Astrocyte of the hippocampus (primary cell): ENCODE measurements at places on chromosomes 3 and 15.

GRCh38 chr15:64461721-64462162 lies 1.4 kb downstream of the ZNF609 start:
- DNase-seq = no peak

DNA sequence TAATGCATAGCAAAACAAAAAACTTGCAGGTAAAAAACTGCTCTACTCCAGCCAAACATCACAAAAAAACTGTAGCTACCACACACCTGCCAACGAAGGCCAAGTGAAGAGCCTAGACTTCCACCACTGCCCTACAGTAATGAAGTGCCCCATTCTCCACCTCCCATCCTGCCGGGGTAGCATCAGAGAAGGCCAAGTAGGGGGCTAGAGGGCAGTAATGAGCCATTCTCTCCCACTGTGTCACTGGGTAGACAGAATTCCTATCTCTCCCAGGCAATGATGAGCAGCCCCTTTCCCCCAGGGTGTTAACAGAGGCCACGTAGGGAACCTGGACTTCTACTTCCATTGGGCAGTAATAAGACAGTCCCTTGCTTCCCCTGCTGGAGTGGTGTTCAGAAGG lies 9.5 kb downstream of the SEC22C start:
- peak; percentile 15 for DNase-seq

DNA sequence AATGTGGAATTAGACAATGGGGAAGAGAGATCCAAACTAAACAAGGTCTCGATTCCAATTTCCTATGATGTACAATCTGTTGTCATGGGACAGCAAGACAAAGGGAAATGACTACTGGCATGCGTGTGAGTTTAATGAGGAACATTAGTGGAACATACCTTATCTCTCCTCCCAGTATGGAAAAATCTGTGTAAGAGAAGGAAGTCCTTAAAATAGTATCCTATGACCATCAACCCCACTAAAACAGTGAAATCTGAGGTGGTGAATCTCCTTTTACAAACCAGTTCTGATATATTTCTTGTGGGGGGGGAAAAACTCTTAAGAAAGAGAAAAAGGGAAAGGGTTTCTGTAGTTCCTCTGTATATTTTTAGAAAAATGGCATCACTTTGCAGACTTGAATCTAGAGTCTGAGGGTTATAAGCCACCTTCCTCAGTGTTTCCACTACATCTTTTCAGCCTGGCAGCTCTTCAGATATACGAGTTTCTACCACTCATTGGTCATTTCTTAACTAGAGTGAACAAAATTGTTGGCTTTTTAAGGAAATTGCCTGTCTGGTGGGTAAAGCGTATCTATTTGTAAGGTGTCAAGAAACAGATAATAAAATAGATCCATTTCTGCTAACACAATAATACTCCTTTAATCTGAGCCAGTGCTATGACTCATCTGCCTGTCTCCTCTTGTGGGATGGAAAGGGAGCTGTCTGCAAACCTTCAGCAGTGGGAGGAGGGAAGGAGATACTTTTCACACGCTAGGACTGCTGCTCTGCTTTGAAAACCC lies 3.0 kb upstream of the TNFAIP8L3 start:
- DNase-seq = peak; percentile 38

- peak; percentile 42 for DNase-seq
These were observed 781 bp upstream of the CYP1A1 start for GRCh38 chr15:74725845-74726773.

GRCh38 chr3:194494951-194495374 lies 8.2 kb upstream of the ATP13A3 start:
- no peak for DNase-seq

DNA sequence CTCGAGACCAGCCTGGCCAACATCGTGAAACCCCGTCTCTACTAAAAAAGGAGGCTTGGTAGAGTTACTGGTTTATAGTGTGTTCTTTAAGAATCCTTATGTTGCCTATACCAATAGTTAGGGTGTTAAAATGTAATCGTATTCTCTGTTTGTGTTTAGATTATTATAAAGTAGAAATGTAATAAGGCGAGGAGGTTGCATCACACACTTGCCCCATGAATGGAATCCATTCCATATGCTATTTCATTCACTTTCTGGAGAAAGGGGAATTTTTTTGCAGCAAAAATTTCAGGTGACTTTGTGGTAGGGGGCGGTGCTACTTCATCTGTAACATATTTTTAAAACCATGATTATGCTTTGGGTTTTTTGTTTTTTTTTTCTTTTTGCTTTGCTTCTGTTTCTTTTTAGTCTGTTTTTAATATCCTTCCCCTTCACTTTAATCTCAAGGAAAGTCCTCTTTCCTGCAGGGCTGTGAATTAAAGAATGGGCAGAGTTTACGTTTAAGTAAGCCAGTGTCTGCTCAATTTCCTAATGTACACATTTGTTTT lies 33.0 kb upstream of the MUC4 start:
- no peak for DNase-seq

- DNase-seq = peak; percentile 59
These were observed 41.4 kb downstream of the EOMES start for GRCh38 chr3:27680517-27681246.

GRCh38 chr3:101300073-101300472 lies 20.3 kb downstream of the IMPG2 start:
- no peak for DNase-seq

DNA sequence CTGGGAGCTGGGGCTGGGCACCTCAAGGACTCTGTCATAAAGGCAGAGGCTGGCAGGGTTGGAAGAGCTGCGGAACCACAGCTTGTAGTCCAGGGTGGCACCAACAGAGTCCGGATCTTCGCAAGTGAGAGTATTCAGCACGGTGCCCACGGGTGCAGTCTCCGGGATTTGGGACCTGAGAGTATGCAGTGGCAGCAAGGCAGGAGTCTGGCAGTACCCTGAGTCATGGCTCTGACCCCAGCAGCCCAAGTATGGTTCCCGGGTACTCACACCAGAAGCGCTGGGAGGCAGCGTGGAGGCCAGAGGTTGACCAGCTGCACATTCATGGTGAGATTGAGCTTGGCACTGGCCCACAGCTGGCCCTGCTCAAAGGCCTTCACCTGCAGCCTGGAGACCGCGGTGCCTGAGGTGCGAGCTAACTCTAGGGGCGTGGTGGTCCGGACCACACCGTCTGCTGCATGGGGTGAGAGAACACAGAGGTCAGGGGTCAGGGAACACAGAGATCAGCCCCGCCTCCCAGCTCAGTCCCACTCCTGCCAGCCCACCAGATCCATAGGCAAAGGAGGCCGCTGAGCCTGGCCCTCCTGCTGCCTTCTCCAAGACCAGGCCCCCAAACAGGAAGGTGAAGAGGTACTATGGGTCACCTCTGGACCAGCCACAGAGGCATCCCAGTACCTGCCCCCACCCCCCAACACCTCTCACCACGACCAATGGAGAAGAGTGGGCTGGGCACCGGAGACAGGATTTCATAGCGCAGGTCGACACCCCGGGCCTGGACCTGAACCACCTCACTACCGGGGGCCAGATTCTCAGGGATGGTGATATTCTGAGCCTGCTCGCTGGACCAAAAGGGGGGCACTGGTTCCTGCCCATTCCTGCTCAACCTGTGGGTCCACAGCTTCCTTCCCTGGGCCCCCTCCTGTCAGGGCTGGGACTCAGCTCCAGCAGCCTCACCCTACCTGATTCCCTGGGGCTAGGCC lies 4.5 kb downstream of the CDHR4 start:
- no peak for DNase-seq

DNA sequence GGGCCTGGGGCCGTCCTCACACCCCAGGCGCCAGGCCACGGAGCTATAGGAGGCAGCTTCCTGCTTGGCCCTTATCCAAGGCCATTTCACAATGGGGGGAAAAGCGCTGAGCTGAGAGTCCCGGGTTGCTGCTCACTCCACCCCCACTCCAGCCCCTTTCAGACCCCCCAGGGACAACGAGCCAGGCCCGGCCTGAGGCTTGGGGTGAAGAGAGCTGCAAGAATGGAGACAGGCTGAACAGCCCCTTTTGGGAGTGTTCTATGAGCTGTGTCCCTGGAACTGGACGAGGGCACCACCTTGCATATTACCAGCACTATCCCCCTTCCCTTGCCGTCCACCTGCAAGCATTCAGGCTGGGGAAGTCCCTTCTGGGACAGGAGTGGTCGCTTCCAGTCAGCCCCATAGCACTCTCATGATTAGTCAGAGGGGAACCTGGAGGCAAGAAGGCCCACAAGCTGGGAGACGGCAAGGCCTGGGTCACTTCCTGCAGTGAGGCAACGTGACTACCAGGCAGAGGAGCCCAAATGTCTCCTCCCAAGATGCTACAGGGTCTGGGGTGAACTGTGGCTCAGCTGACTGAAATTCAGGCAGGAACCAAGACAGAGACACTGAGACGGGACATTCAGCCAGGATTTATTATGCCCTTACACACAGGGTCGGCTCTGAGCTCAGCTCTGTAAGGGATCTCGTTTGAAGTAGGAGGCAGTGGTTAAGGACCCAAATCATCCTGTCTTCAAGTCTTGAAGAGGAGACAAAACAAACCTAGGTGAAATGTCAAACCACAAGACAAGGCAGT lies 8.6 kb upstream of the SRP14 start:
- peak; percentile 60 for DNase-seq

- DNase-seq = no peak
These were observed 1154.3 kb downstream of the ROBO1 start for GRCh38 chr3:78613421-78613879.

- DNase-seq = no peak
These were observed 61.1 kb downstream of the FNDC3B start for GRCh38 chr3:172100482-172100881.

DNA sequence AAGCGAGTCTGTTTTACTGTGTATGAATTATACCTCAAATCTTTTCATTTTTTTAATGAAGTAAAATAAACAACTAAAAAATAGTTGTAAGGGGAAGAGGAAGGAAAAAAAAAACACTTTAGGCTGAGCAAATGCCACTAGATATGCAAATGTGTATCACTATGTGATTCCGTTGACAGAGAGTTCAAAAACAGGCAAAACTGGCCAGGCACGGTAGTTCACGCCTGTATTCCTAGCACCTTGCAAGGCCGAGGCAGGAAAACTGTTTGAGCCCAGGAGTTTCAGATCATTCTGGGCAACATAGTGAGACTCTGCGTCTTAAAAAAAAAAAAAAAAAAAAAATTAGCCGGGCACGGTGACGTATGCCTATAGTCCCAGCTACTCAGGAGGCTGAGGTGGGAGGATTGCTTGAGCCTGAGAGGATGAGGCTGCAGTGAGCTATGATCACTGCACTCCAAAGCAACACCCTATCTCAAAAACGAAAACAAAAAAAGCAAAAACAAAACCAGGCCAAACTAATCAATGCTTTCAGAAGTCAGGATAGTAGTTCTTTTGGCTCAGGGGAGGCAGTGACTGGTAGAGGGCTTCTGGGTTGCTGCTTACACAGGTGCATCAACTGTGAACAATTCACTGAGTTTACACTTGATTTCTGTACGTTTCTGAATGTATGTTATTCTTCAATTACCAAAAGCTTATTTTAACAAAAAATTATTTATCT lies 7.4 kb downstream of the PRC1 start:
- DNase-seq = no peak

DNA sequence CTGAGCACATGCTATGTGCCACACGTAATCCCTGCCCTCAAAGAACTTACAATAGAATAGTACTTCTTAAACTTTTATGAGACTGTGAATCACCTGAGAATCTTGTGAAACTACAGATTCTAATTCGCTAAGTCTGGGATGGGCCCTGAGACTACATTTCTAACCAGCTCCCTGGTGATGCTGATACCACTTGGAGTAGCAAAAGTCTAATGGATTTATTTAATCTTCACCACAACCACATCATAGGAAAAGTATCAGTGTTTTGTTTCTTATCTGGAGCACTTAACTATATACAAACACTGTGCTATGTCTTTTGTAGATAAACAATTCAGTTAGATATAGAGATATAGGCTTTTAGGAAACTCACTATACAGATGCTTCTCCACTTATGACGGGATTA lies 23.8 kb upstream of the TCF12 start:
- no peak for DNase-seq

DNA sequence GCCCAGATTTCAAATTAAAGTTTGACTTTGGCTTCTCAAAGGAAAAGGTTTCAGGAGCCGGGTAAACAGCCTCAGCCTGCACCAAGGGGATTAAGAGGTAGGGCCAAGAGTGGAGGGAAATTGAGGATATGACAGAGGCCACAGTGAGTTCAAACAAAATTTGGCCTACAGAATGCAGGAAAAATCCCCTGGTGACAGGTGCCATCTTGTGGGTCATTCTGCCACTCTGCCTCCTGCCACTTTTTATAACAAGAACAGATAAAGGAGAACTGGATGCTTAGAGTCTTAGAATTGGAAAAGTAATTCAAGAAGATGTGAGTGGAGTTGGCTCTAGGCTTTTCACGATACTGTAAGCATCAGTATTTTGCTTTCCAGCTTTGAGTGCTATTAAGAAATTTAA lies 253.2 kb downstream of the NR2F2 start:
- DNase-seq = no peak

DNA sequence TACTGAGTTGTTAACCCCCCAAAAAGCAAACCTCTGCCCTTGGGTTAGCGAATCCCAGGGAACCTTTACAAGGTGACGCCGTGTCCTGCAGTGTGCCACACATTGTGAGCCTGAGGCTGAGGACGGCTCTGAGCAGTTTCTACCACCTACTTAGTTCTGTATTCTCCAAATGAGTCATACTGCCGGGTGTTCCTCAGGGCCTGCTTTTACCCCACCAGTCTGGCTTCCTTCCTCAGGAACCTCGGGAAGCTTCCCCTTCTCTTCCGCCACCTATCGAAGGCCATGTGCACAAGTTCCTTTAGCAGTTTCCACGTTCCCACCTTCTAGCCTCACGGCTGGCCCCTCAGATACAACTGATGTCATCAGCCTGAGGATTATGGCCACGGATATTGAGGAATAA lies 384.0 kb upstream of the TPM1 start:
- DNase-seq = peak; percentile 11

DNA sequence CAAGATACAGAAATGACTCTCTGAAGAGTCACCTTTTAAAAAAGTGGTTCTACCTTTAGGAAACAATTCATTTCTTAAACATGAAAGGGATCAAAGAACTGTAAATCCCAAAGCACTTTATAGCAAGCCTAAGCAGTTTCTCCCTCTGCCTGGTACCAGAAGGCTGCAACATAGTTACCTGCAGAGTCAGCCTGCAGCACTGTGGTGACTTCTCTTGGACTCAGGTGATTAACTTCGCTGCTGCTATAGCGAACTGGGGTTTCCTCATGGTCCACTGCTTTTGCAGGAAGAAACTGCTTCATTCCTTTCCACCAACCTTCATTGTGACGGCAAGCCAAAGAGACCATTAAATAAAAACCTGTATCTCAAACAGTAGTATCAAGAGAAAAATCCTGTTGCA lies 37.3 kb downstream of the ST3GAL6 start:
- peak; percentile 26 for DNase-seq
